Dermis microvascular lymphatic vessel endothelial cell (primary cell): ENCODE measurements at places on chromosomes 7 and 10. TPM values are rescaled to one million over a fixed set of nuclear protein-coding genes. Genes with fewer than 3 reads are reported as not detected.

CCL24 gene
- total RNA-seq: not detected in 2 replicates

FEZF1 gene
- total RNA-seq: not detected in 2 replicates

CLDN3 gene
- 0.13 and 0.26 TPM in 2 replicates for total RNA-seq

CALCR gene
- not detected in 2 replicates for total RNA-seq

SPDYE6 gene
- total RNA-seq: not detected in 2 replicates

PTN gene
- total RNA-seq: not detected in 2 replicates

CPXM2 gene
- total RNA-seq: 0.25 and 0.26 TPM in 2 replicates

PON1 gene
- not detected in 2 replicates for total RNA-seq

HOXA1 gene
- total RNA-seq: 0.51 and 1.0 TPM in 2 replicates

DNA sequence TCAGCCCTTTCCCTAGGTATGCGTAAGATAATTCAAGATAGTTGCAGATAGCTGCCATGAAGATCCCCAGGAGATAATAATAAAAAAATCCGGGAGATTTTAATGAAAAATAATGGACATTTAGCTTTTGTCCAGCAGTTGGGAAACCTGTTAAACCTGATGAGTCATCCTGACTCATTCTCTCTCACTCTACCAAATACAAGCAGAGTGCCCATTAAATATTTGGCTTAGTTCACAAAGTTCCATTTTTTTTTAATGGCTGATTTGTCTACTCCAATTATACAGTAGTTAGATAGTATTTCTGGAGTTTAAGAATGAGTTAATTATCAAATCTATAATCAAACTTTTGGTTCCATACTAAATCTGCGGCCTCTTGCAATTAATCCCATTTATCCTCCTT lies 2.1 kb upstream of the SHTN1 start:
- DNase-seq: peak; percentile 59

GRCh38 chr7:98956469-98956868 lies 78.1 kb downstream of the TRRAP start:
- DNase-seq: no peak

- DNase-seq: no peak
Measured at GRCh38 chr10:124629415-124629814, 114.8 kb downstream of the FAM53B start.

DNA sequence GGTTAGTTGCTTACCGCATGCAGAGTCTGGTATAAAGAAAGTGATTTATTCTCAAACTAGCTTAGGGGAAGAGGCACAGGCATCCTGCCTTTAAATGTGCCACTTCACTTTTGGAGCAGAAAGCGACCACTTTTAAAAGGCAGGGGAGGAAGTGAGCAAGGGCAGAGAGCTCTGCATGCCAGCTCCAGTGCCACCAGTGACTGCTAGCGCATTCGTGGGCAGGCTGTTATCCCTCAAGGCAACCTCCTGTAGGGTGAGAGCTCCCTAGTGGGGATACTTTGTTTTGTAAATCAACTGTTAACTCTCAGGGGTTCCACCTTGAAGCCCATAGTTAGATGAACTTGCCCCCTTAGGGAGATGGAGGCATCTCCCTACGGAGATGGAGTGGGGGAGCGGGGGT lies 29.4 kb upstream of the GRB10 start:
- DNase-seq: no peak

DNA sequence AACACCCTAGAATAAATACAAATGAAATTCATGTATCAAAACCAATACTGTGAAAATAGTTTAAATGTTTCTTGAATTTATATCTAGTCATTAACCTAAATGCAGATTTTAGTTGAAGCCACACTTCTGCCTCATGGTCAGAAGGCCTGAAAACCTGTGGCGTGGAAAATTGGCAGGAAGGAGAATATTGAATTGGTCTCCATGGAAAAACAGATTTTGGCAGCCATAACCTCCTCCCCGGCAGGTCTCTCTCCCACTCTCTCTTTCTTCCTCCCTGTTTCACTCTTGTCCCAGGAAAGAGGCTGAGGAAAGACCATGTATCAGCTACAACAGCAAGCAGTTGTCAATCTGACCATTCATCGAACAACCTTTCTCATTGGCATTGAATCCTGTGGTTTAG lies 160.6 kb upstream of the YAE1 start:
- no peak for DNase-seq

DNA sequence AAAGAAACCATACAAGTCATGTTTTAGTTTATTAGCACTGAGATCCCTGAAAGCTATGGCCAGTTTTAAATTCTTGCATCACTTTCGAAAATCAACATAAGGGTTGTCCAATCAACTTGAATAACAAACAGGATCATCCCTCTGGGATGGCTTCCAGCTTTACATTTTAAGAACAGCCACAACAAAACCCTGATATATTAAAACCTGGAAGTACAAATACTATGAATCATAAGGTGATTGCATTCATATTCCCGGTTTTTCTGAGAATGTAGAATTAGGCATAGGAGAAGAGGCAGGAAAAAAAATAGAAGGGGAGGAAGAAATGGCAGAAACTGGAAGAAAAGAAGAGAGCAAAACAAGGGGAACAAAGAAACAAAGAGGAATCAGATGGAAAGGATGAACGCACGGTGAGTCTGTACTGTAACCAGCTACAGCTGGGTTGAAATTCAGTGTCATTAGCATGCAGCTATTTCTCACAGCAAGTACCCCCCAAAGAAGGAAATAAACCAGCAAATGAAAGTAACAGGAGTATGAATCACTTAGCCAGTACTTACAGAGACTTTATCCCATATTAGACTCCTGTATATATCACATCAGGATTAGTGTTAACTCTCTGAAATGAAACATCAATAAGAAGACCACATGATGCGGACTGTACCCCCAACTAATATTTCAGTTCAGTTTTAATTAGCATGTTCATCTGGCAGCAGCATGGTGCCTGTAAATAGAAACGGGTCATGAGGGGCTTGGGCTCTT lies 301.3 kb downstream of the RNLS start:
- DNase-seq: no peak

- DNase-seq: no peak
Measured at GRCh38 chr10:21907436-21907835, 96.1 kb downstream of the DNAJC1 start.

- no peak for DNase-seq
Measured at GRCh38 chr7:3063016-3063753, 19.5 kb upstream of the CARD11 start.

DNA sequence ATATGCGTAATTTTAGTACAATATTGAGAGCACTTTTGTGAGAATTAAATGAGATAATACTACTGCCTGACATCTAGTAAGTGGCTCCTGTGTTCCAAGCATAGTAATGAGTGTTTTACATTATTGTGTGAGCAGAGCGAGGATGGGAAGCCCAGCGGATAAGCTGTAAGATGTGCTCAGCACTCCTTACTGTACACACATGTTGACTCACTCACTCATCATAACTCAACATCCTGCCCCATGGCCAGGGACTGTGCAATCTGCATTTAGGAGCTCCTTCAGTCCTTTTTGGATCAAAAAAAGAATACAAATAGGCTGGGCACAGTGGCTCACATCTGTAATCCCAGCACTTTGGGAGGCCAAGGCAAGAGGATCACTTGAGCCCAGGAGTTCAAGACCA lies 72.9 kb upstream of the NEBL start:
- peak; percentile 35 for DNase-seq

- DNase-seq: no peak
Measured at GRCh38 chr10:113646336-113647201, 17.3 kb downstream of the NRAP start.

GRCh38 chr7:31958226-31958625 lies 112.0 kb downstream of the PDE1C start:
- DNase-seq: no peak

- no peak for DNase-seq
Measured at GRCh38 chr10:58512491-58513187, at the start of gene BICC1. BICC1 (plus strand) TSS chr10:58512872; CDS start chr10:58513144, 272 bp downstream.
